NCI-H2171 treated with DMSO at 0.1 percent for 48 hours (cell line): ENCODE measurements at places on chromosomes 5 and 9.

- peak; percentile 39 for DNase-seq
Measured at GRCh38 chr5:98163796-98164493, 609.5 kb upstream of the RGMB start.

GRCh38 chr5:80707645-80708044 is 52.9 kb upstream of the DHFR start:
- DNase-seq: no peak

DNA sequence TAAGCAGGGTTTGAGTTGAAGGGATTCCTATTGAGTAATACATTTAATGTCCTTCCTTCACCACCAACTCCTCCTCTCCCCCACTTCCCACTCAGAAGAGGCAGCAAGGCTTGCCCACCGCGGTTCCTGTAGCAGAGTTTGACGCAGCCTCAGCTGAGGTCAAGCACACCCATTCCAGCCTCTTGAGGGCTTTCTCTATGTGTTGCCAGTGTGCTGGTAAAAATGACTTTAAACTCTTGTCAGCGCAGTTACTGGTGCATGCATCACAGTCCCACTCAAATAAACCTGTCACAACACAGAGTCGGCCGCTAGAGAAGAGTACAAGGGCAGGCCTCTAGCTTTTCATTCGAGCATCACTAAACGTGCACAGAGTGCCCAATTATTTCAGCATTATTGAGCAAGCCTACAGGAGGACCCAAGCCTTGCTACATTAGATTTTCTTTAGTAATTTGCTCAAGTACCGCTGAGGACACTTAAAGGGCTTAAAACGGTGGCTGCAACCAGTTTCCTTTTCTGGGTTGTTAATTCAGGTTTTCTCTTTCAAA is 79.6 kb downstream of the TLE4 start:
- peak; percentile 65 for DNase-seq

DNA sequence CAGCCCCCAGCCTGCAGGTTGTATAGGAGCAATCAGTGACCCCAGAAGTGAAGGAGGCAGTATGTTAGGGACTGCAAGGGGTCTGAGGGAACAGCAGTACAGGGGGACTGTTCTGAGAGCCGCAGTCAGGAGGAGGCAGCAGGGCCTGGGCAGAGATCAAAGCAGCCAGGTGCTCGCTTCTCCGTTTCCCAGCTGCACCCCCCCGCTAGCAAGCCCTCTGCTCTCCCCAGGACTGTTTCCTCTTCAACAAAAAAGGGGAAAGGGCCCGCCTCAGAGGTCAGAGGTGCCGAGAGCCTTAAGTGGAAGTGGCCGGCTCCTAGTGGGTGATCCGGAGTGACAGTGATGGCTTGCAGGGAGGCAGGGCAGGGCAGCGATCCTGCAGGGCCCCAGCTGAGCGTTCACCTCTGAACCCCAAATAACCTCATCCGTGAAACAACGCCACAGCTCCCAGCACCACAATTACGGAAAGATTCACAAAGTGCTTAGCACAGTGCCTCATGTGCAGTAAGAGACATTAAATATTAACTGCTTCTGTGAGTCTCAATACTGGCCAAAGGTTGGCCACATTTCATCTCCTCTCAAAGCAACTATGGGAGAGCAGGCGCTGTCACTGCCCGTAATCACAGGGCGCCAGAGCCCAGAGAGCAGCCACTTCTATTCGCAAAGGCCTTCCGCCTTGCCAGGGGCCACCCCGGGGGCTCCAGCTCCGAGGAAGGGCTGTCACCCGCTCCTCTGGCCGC is 8.0 kb downstream of the CLPTM1L start:
- no peak for DNase-seq
